ENCODE measurements at places on chromosomes 3 and 15. TPM values are rescaled to one million over a fixed set of nuclear protein-coding genes. Genes with fewer than 3 reads are reported as not detected.

The SAMMSON gene
- polyA plus RNA-seq: not detected

The FHIT gene
- polyA plus RNA-seq: 7.1 TPM

The FBXO40 gene
- 3.4 TPM for polyA plus RNA-seq

The MGA gene
- 21.7 TPM for polyA plus RNA-seq

The OR5H15 gene
- polyA plus RNA-seq: not detected

The CHRM5 gene
- polyA plus RNA-seq: not detected

The CCPG1 gene
- 29.4 TPM for polyA plus RNA-seq

The ABHD17C gene
- 5.0 TPM for polyA plus RNA-seq

The TNFAIP8L3 gene
- polyA plus RNA-seq: 1.7 TPM

The CACNA2D3 gene
- polyA plus RNA-seq: 1.9 TPM

The DUT gene
- 107 TPM for polyA plus RNA-seq

The SETD2 gene
- polyA plus RNA-seq: 29.6 TPM

DNA sequence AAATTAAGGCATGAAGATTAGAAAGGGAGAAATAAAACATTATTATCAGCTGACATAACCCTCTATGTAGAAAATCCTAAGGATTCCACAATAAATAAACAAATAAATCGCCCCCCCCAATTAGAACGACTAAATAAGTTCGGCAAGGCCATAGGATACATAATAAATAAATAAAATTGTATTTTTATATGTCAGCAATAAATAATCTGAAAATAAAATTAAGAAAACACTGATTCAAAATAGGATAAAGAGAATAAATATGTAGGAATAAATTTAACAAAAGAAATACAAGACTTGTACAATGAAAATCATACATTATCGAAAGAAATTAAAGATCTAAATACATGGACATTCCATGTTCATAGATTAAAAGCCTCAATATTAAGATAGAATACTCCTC lies 5.1 kb downstream of the TTC23 start:
- no peak for DNase-seq

GRCh38 chr3:99874237-99875002 lies 56.8 kb downstream of the CMSS1 start:
- DNase-seq: no peak

GRCh38 chr3:100634493-100635272 lies 25.3 kb downstream of the ADGRG7 start:
- DNase-seq: no peak

DNA sequence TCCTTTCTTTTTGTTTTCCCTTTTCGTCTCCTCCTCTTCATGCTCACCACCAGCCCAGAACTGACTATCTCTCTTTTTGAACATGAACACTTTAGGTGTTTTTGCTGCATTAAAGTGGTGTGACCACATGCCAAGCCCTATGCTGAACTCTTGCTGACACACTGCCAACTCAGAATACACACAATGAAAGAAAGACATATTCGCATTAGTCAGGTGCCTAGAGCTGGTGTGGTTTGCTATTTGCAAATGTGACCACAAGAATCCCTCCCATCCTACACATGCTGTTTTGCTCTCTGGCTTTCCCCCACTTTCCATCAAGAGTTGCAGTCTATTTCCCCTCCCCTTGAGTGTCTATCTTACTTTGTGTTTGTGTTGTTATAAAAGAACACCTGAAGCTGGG lies 967.8 kb upstream of the CFAP20DC start:
- DNase-seq: no peak

DNA sequence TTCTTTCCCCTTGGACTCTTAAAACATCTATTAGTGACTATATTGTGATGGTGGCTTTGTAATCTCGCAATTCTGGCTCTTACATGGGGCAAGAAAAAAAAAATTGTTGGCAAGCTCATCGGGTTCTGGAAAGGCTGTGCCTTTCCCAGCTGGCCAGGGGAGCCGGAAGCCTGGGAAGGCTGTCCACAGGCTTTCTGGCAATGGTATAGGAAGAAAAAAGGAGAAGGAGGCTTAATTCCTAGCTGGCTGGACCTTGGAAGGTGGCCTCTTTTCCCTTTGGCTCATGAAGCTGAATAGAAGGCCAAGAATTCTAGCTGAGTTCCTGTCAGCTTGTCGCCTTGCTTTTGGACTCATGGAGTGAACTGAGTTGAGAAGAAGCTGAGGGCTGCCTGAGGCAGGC lies 243.5 kb upstream of the SEMA6D start:
- DNase-seq: peak; percentile 83

GRCh38 chr3:178369006-178369405 lies 167.2 kb upstream of the KCNMB2 start:
- DNase-seq: no peak

DNA sequence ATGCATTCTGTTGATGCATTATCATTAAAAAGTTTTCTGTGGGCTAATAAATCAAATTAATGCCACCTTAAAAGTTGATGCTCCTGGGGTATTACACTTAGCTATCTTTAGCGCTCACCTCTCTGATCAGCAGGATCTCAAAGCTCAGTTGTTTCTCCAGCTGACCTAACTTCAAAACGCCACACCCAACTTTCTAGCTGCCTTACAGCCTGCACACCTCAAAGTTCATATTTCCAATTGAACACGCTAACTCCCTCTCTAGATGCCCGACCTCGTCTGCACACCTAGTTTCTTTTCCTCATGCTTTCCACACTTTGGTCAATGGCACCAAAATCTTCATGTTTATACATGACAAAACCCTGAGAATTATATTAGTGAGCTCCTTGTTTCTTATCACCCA lies 98.2 kb upstream of the AGTR1 start:
- DNase-seq: no peak

GRCh38 chr15:101056366-101057334 lies 137.5 kb downstream of the LRRK1 start:
- DNase-seq: no peak

DNA sequence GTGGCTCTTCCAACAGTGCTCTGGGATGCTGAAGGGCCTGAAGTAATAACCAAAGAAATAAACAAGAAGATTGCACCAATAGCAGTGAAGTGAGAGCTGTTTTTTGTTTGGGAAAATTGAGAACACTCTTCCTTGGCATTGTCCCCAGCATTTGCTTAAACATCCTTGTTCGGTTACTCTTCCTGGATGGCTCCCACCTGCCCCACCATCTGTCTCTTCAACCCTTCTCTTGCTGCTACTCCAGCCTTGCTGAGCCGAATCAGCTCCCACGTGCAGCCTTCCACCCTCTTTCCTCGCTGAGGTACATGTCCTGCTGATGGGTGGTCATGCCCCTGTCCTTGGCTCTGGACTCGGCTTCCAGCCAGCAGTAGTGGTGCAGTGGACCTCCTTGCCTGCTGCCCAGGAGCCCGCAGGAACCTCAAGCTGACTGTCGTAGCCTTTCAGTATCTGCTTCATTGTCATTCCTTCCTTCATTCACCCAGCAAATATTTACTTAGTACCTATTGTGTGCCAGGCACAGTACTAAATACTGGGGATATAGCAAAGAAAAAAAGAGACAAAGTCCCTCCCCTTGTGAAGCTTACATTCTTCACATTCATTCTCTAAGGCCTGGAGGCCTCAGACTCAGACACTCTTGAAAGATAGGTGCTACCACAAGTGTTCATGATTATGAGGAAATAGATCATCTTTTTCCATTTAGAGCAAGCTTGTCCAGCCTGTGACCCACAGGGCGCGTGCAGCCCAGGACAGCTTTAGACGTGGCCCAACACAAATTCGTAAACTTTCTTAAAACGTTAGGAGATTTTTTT lies 17.1 kb upstream of the VILL start:
- no peak for DNase-seq

DNA sequence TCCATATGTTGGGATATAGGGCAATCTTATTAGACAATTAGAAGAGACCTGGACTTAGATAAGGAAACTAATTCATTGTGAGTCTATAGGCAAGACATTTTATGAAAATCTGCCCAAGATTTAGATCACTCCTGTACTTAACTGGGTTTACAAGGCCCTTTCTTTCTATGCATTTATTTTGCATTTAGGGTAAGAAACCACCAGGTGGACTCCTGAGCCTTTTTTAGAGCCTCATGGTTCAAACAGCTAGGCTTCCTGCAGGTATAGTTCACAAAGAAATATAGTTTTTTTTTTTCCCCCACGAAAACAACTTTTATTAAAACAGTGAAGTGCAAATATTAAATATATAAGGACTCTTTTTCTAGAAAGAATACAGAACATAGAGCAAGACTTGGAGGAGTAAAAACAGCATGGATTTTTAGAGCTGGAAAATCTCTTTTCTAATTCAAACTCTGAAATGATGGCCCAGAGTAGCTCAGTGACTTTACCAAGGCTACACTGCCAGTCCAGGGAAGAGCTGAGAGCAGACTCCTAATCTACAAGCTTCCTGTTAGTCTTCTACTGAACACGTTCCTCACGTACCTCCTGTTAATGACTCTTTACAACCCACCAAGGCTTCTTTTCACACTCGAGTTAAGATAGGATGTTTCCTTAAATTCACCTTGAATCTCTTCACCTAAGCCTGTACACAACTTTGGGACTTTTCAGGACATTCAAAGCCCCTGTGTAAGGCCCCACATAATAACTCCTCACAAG lies 400.9 kb upstream of the ATP11B start:
- DNase-seq: no peak

- DNase-seq: no peak
Measured at GRCh38 chr3:174409086-174409743, 449.9 kb upstream of the NAALADL2 start.

GRCh38 chr15:31236184-31237042 lies 90.2 kb upstream of the KLF13 start:
- DNase-seq: no peak

DNA sequence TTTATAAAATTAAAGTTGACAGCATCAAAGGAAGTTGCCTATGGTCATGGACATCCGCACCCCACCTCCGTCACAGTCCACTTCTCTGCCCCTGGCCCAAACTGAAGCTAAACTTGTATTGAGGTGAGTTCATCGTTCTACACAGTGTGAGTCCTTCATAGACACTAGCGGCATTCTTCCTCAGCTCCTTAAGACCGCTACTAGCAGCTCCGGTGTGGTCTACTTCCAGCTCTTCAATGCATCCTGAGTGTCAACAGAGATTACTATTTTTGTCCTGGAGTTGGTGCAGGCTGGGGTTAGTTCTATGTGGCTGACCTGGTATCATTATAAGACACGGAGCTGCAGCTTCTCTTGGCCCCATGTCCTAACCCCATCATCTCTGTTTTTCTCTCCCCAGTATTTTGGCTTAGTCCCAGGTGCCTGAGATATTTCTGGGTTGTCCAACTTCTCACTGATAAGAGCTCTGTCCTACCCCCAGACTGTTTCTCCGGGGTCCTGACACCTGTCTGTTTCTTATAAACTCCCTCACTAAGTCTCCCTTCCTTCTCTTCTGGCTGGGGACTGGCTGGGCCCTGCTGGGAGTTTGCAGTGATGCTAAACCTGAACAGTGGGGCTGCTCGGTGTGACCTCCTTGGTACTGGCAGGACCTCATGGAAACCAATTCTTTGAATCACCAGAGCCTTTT lies 169.2 kb upstream of the ATP10A start:
- no peak for DNase-seq

DNA sequence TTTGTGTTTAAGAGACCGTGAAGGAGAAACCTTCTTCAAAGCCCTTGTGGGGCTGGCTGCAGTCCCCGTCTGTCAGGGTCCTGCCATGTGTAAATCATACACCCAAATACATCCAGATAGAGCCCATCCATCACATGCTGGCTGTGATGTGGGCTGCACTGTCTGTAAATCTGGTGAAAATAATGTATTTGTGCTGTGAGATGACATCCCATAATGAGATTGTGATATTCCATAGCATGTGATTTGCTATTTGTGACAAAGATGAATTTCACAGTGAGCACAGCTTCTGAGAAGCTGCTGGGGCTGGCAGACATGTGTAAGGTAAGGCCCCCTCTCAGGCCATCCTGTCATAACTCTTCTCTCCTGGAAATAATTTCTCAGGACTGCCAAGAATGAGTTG lies 114.3 kb upstream of the MB21D2 start:
- no peak for DNase-seq

GRCh38 chr15:67066041-67066958 lies 898 bp downstream of the SMAD3 start:
- no peak for DNase-seq

GRCh38 chr15:36109943-36110658 lies 469.3 kb upstream of the CDIN1 start:
- no peak for DNase-seq

- DNase-seq: no peak
Measured at GRCh38 chr15:78192826-78193594, 41.4 kb downstream of the ACSBG1 start.

GRCh38 chr3:174322789-174323188 lies 536.3 kb upstream of the NAALADL2 start:
- DNase-seq: no peak

- no peak for DNase-seq
Measured at GRCh38 chr15:85492406-85492805, 112.0 kb downstream of the AKAP13 start.

DNA sequence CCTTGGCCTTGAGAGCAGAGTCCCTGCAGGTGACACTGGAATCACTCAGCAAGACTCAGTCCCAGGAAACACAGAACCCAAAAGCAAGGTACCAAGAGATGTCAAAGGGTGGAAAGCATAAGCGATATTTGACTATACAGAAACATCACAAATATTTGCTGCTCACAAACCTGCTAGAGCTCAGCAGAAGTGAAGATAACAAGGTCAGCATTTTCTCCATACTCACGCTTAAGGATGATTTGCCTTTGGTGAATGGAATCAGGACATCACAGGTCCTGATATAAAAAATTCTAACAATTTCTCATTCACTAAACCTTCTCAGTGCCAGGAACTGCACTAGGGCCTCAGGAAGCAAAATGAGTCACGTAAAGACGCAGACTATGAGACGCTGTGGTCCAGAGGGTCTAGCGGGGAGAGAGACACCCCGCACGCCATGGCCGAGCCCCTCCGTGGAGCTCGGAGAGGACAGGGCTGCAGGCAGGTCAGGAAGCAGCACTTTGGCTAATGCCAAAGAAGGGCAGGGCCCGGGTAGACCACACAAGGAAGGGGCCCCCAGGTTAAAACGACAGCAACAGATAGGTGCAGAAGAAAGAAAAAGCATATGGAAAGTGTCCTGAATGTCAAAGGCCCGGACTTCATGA lies 10.7 kb downstream of the PCSK6 start:
- no peak for DNase-seq

- DNase-seq: no peak
Measured at GRCh38 chr3:186825872-186826409, 16.6 kb upstream of the ADIPOQ start.

GRCh38 chr3:134419214-134419959 lies 45.1 kb upstream of the AMOTL2 start:
- no peak for DNase-seq

DNA sequence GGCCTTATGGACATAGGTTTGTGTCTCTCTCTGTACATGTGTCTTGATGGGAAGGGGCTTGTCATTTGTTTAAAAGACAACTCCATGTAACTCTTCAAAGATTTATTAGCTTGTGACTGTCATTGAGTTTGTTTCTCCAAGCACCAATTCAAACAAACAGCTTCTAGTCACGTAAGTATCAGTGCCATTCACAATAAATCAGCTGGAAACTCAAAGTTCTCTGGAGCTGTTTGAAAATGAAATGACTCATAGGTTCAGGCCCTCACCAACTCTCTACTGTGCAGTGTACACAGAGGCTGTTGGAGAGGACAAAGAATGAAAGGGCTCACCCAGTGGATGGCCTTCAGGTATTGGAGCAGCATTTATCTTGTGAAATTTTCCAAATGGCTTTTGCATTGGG lies 476.3 kb downstream of the AGBL1 start:
- no peak for DNase-seq

- DNase-seq: no peak
Measured at GRCh38 chr3:9146367-9147071, 102.9 kb downstream of the SRGAP3 start.

- no peak for DNase-seq
Measured at GRCh38 chr3:53688989-53689388, 157.2 kb downstream of the CHDH start.

- DNase-seq: no peak
Measured at GRCh38 chr3:163490119-163490518, 1588.2 kb downstream of the SI start.

- peak; percentile 39 for DNase-seq
Measured at GRCh38 chr3:24683633-24684384, 189.2 kb upstream of the THRB start.
